NCI-H1436 (cell line): ENCODE measurements at places on chromosomes 6 and 20.

- DNase-seq = no peak
These were observed 236.0 kb upstream of the STXBP5 start for GRCh38 chr6:146968041-146968760.

- no peak for DNase-seq
These were observed 6.3 kb upstream of the SCAF8 start for GRCh38 chr6:154726887-154727286.

DNA sequence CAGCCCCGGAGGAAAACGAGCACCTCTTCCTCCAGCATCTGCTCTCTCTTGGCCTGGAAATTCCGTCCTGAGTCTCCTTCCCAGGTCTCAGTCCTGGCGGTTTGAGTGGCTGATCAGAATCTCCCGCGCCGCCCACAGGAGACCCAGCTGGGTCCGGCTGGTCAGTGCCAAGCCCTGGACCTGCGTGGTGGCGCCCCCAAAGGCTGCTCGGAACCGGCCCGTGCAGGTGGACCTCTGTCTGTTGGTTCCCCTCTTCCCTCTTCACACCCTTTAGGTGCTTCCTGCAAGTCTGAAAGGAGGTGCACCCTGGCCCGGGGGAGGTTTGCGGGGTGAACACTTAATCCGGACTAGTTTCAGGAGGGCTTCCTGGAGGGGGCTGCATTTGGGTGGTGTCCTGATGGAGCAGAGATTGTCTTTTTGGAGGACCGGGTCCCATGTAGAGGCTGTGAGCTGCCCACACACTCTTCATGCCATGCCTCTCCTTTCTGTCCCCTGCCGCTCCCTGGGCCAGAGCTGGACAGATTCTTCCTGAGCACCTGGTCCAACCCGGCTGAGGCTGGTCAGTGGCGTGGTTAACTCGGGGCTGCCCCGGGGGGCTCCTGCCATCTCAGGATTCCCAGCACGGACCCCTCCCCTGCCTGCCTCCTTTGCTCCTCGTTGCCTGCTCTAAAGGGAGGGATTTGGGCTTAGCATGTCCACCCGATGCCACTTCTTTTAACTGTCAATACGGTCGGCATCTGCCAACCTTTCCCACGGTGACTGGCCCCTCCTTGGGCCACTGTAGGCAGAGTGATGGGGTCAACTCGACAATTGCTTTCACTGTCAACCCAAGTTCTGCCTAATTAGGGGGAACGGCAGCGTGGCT, 16.5 kb upstream of the BHLHE23 start:
- DNase-seq = no peak

DNA sequence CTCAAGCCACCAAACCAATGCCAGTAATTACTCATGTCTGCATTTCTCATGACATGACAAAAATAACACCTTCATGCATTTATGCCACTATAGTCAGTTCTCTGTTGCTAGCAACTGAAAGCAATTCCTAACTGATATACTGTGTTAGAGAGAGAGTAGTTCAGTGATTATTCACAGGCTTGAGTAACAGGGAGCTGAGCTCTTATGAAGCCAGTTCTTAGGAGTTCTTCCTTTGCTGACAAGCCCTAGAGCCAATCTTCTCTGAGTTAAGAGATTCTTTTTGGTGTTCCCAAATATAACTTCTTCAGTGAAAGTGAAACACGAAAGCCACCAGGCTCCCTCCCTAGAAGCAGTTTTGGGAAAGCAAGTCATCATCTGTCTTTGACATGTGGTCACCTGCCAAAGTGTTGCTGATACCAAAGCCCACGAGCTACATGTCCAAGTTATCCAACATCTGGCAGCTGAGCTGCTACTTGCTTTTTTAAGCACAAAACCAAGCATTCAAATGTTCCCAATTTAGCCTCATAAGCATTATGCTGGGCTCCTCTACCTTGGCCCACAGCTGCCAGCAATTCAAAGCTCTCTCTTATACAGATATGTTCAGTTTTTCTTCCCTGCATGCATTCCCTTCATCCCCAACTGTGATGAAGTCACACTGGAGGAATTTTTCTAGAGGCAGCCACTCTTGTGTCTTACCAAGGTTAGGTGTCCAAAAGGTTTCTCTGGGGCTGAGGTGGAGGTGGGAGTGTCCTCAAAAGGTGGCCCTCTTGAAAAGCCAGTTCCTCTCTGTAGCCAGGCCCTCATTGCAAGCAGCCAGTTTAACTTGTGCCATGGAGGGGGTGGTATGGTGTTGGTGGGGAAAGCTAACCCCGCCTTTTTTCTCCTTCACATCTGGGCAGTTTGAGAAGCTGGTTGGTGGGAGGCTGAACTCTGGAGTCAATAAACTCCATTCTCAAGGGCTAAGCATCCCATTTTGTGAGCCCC, 92.7 kb upstream of the ARMC2 start:
- no peak for DNase-seq

GRCh38 chr6:1049170-1049569, 262.7 kb upstream of the FOXQ1 start:
- DNase-seq = no peak

DNA sequence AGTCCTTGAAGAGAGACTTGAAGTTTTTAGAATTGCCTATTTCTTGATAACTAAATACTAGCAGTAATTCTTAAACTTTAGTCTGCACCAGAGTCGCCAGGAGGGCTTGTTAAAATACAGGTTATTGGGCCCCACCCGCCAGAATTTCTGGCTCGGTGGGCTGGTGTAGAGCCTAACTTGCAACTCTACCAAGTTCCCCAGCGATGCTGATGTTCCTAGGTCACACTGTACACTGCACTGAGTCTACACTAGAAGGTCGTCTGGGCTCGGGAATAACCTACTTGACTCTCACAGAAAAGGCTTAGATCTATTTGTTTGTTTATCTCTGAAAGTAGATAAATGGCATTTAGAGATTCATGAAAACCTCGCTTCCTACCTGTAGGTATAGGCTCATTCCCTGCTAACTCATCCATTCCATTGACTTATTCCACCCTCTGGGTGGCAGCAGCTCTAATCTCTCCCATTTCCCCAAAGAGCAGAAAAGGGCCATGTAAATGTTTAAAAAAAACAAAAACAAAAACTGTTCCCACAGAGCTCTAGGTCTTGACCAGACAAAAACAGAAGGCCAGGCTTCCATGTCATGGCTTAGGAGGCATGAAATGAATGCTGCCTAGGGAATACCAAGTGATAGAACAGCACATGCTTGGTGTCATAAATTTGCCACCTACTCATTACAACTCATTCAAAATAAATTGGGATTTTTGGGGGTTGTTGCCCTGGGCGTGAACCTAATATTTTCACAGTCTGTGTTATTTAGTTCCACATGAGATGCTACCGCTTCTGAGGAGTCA, 292.1 kb downstream of the ADGB start:
- DNase-seq = no peak

GRCh38 chr20:25364879-25365699, 25.5 kb downstream of the ABHD12 start:
- no peak for DNase-seq

GRCh38 chr20:32957459-32957858, 46.8 kb downstream of the SUN5 start:
- no peak for DNase-seq

- DNase-seq = no peak
These were observed 23.0 kb upstream of the NAA20 start for GRCh38 chr20:19993958-19994669.

DNA sequence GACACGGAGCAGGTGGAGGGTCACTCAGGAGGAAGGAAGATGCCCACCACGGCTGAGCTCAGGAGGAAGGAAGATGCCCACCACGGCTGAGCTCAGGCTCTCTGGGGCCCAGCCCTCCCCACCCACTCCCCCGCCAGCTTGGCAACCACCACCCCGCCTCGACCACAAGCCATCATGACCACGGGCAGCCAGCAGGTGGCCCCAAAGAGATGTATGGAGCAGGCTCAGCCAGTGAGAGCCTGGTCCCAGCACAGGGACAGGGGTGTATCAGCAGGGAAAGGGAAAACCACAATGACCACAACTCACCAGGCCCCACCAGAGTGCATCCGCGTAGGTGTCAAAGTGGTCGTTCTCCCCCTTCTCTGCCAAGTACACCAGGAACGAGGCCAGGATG, 30.4 kb downstream of the KCNQ2 start:
- DNase-seq = peak; percentile 65
